ENCODE measurements at places on chromosomes 4 and X. TPM values are rescaled to one million over a fixed set of nuclear protein-coding genes. Genes with fewer than 3 reads are reported as not detected.

Gene DMP1
- total RNA-seq = not detected

Gene CT45A10
- total RNA-seq = not detected

Gene FDCSP
- not detected for total RNA-seq

Gene USP53
- total RNA-seq = 57.7 TPM

Gene SYAP1
- 46.9 TPM for total RNA-seq

Gene SORBS2
- 44.9 TPM for total RNA-seq

Gene GUCY2F
- not detected for total RNA-seq

Gene FAAH2
- total RNA-seq = 11.6 TPM

Gene SHROOM2
- 1.2 TPM for total RNA-seq

Gene PABPC4L
- not detected for total RNA-seq

Gene NDUFC1
- total RNA-seq = 85.8 TPM

Gene ADGRL3
- total RNA-seq = 4.3 TPM

Gene MAGEA3
- not detected for total RNA-seq

Gene GPM6B
- 4.4 TPM for total RNA-seq

Gene REELD1
- total RNA-seq = 0.29 TPM

Gene XAGE1B
- total RNA-seq = not detected

Gene EXOSC9
- total RNA-seq = 12.5 TPM

Gene RNF128
- total RNA-seq = 13.5 TPM

Gene PPP1R2C
- not detected for total RNA-seq

Gene SPATA4
- total RNA-seq = 0.57 TPM

Gene HTRA3
- total RNA-seq = 2.5 TPM

Gene NIPAL1
- total RNA-seq = 51.0 TPM

Gene BMP3
- total RNA-seq = 67.9 TPM

Gene AR
- total RNA-seq = 4.6 TPM

Gene CTAG2
- total RNA-seq = not detected

Gene GC
- not detected for total RNA-seq

Gene CTPS2
- 15.0 TPM for total RNA-seq

Gene PNMA6A
- 0.27 TPM for total RNA-seq

Gene DCAF8L2
- total RNA-seq = not detected

Gene RIPPLY1
- total RNA-seq = not detected

Gene FAM9A
- total RNA-seq = not detected

Gene EDA
- total RNA-seq = 7.2 TPM

Gene CXorf51A
- not detected for total RNA-seq

Gene TCEANC
- 5.3 TPM for total RNA-seq

Gene VEGFC
- 5.3 TPM for total RNA-seq

Gene RADX
- 1.3 TPM for total RNA-seq

Gene VCX3A
- total RNA-seq = not detected

Gene TRPC5OS
- total RNA-seq = not detected
